ENCODE measurements at places on chromosomes 11 and 22. TPM values are rescaled to one million over a fixed set of nuclear protein-coding genes. Genes with fewer than 3 reads are reported as not detected.

- H3K27me3 ChIP-seq = no peaks in the 10 kb centered on the region
- DNase-seq = no peak
- H3K4me3 ChIP-seq = no peak overlapping the region
- H3K27ac ChIP-seq = no peak overlapping the region
- no peaks in the 10 kb centered on the region for H3K36me3 ChIP-seq
- peaks cover 11% of the 10 kb centered on the region for H3K4me1 ChIP-seq
Measured at GRCh38 chr11:122703541-122704272, 48.2 kb downstream of the UBASH3B start.

- H3K27me3 ChIP-seq = no peaks in the 10 kb centered on the region
- DNase-seq = no peak
- H3K27ac ChIP-seq = no peak overlapping the region
- H3K36me3 ChIP-seq = no peaks in the 10 kb centered on the region
- H3K4me3 ChIP-seq = no peak overlapping the region
Measured at GRCh38 chr11:100581318-100581717, 105.8 kb upstream of the ARHGAP42 start.

GRCh38 chr11:27949951-27950738 is 157.8 kb downstream of the KIF18A start:
- no peak overlapping the region for H3K4me3 ChIP-seq
- H3K27ac ChIP-seq = no peak overlapping the region
- no peak for DNase-seq
- no peaks in the 10 kb centered on the region for H3K4me1 ChIP-seq
- peaks cover 2% of the 10 kb centered on the region for H3K27me3 ChIP-seq
- no peaks in the 10 kb centered on the region for H3K36me3 ChIP-seq

DNA sequence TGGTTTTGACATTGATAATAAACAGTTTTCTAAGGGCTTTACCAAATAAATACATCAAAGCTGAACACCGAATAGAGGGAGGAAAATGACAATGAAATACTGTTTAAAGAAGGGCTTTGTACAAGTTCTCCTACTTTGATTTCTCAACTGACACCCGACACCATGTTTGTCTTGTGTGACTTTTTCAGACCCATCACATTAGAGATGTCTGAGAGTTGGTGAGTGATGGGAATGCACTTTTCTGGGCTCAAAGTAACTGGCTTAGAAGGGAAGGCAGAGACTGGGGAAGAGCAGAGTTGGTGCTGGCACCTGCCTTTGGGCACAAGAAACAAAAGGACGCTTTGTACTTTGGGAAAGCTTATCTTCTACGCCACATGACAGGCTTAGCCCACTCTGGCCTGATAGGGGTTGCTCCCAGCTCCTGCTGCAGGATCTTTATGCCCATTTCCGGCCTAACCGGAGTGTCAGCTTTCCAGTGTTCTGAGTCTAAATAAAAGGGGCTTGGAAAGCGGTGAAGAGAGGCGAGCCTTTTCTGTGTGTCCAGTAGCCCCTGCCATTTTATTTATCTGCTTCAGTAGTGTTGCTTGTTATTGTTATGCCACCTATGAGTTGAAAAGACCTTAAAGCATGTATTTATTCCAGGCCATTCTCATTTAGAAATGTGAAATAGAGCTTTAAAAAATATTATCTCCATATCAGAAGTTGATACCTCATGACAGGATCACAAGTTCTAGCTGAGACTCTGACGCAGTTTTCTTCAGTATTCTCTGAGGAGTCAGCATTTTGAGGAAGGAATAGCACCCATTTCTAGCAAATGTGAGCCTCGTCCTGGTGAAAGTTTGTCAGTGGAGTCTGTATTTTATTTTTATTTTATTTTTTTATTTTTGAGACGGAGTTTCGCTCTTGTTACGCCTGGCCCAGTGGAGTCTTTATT is 24.2 kb downstream of the KREMEN1 start:
- no peaks in the 10 kb centered on the region for H3K27me3 ChIP-seq
- H3K36me3 ChIP-seq = no peaks in the 10 kb centered on the region
- H3K27ac ChIP-seq = no peak overlapping the region

The OR10A2 gene
- total RNA-seq = not detected

GRCh38 chr11:68503792-68504191 is 43.2 kb downstream of the PPP6R3 start:
- H3K27ac ChIP-seq = no peak overlapping the region
- no peak overlapping the region for H3K4me3 ChIP-seq
- H3K36me3 ChIP-seq = no peaks in the 10 kb centered on the region
- DNase-seq = no peak
- H3K27me3 ChIP-seq = no peaks in the 10 kb centered on the region

DNA sequence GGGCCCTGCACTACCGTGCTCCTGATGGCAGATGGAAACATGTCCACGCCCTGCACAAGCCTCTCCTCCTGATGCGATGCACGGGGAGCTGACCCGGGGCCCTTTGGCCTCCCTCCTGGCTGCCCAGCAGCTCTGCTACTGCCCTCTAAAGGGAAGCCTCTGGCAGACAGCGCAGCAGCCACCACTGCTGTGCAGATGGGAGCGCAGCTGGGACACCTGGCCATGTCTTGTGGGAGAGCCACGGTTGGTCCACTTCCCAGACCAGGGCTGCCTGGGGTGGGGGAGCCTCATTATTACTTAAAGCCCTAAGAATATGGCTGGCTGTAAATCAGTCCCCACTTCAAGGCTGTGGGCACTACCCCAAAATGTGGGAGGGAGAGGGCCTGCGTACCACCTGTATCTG is 38.3 kb downstream of the TBX1 start:
- H3K36me3 ChIP-seq = no peaks in the 10 kb centered on the region
- H3K4me1 ChIP-seq = no peaks in the 10 kb centered on the region
- no peak overlapping the region for H3K4me3 ChIP-seq
- no peaks in the 10 kb centered on the region for H3K27me3 ChIP-seq
- no peak overlapping the region for H3K27ac ChIP-seq
- no peak for DNase-seq

DNA sequence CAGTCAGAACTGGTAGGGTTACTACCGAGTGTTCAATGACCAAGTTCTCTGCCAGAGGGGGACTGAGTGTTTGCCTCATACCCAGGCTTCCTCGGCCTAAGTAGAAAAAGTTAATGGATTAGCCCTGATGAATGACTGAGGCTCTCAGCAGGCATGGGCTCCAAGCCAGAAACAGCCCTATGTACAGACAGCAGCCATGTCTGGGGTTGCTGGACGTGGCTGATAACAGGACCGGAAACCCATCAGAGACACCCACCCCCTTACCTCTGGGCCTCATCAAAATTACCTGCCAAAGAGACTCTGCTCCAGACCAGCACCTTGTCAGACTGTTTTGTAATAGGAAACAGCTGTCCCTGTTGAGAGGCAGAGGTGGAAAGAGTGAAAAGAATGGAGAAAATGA is 351.4 kb downstream of the ETS1 start:
- no peaks in the 10 kb centered on the region for H3K27me3 ChIP-seq
- no peaks in the 10 kb centered on the region for H3K4me1 ChIP-seq
- H3K27ac ChIP-seq = no peak overlapping the region
- H3K36me3 ChIP-seq = no peaks in the 10 kb centered on the region
- H3K4me3 ChIP-seq = no peak overlapping the region

Measured in naive thymus-derived CD4-positive, alpha-beta T cell (primary cell).